Stimulated activated CD4-positive, alpha-beta T cell treated with anti-CD3 and anti-CD28 coated beads, TNF-alpha, amount 100 ng/mL, for 48 hours (primary cell): ENCODE measurements at places on chromosomes 13 and 19.

DNA sequence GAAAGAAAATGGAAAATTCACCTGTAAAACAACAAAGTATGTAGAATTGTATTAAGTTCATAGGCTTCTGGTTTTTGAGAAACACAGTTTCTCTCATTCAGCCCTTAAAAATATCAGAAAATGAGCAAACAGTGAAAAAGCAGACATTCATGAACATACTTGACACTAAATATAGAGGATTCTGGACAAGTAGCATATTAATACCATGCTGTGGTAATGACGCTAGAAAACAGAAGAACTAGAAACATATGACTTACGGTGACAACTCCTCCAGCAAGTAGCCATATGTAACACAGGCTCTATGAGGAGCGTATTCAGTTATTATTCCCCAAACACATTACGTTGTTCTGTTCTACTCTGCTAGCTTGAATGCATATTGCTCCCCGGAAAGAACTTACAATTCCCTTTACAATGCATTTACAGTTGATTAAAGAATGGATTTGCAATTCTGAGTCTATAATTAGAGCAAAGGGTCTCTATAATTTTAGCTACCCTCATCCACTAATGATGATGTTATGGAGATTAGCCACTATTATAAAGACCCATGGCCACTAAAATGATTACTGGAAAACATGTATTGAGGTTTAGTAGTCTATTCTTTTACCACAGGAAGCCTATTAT lies 672.1 kb downstream of the EFNB2 start:
- DNase-seq, result no peak

DNA sequence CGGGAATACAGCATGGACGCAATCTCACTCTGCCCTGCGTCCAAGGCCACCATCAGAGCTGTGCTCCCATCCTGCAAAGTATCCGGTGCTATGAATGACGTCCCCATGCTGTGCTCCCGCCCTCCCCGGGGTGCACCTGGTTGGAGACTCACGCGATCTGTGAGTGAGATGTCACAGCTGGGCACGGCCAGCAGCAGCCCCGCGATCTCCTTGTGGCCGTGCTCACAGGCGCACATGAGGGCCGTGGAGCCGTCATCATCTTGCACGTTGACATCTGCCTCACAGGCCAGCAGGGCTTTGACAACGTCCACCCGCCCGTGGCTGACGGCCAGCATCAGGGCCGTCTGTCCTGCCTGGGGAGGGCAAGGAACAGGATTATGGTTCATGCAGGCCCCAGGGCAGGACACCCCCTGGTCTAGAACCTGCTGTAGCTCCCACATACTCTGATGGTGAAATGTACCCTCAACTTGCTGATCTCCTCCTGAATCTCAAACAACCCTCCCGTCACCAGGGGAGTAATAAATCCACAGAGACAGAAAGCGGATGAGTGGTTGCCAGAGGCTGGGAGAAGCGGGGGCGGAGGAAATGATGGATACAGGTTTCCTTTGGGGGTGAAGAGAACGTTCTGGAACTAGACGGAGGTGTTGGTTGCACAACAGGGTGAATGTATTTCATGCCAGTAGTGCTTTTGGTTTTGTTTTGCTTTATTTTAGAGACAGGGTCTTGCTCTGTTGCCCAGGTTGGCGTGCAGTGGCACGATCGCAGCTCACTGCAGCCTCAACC lies 14.5 kb upstream of the SPC24 start:
- DNase-seq, result no peak

DNA sequence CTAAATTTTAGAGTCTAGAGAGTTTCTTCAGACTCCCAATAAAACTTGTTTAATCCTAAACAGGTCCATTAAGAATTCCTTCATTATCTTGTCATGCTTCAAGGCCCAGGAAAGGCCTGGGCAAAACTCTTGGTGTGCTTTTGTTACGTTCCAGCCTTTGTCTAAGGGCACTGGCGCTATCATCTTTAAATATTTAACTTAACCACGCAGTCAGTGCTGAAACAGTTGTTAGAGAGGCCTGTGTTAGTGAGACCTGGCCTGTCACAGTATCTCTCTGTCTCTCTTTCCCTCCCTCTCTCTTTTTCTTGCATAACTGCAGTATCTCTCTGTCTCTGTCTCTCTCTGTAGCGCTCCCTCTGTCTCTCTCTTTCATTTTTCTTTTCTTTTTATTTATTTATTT lies 8.2 kb upstream of the OR1M1 start:
- DNase-seq, result no peak

DNA sequence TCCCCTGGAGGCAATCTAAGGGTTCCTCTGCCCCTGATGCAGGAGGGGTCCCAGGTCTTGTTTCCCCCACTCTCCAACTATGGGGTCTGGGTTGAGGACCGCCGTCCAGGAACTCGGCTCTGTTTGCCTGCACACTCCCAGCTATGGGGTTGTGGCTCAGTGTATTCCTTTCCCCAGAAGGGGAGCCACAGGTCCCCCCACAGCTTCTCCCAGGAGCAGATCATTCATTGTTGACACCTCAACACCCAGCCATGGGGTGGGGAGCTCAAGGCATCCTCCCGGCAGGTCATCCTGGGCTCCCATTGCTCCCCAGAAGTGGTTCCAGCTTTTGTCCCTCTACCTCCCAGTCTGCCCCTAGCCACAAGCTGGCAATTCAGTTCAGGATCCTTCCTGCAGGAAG lies 975 bp downstream of the ZNF358 start:
- DNase-seq, result no peak

DNA sequence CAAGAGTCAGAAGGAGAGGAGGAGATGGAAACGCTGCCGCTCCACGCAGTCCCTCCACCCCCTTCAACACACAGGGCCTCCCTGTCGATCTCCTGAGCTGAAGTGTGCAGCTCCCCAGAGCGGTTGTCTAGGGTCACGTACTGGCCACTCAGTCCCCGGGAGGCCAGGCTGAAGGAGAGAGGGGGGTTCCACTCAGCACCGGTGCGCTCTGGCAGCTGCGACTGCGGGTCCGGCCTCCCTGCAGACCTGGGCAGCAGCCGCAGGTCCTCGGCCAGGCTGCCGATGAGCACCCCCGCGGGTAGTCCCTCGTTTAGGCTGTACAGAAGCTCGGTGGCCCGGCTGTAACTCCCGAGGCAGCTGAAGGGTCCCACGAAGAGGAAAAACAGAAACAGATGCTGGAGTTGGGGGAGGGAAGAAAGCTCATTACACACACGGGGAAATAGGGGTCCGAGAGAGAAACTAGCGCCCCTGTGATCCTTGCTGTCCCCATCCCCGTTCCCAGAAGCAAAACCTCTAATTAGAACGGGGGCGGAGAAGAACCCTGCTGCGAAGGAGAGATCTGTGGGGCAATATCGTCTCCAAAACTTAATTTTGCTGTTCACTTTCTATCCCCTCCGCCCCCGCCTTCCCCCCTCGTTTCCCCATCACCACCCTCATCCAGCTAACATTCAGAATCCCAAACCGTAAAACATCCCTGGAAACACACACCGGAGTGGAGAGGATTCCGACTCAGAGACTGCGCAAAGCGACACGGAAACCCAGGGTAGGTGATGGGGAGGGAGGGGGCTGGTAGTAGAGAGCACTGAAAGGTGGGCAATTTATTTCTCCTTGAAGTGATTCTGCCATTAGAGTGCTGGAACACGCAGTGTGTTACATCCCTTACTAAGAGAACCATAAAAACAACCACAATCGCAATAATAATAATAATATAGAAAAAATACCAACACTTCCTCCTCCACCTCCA lies 1.8 kb downstream of the PCDH20 start:
- DNase-seq, result no peak
